ENCODE measurements at places on chromosomes 11 and 22.
A peak's percentile ranks its signal among the peaks of the same experiment; 100 is the strongest.

DNA sequence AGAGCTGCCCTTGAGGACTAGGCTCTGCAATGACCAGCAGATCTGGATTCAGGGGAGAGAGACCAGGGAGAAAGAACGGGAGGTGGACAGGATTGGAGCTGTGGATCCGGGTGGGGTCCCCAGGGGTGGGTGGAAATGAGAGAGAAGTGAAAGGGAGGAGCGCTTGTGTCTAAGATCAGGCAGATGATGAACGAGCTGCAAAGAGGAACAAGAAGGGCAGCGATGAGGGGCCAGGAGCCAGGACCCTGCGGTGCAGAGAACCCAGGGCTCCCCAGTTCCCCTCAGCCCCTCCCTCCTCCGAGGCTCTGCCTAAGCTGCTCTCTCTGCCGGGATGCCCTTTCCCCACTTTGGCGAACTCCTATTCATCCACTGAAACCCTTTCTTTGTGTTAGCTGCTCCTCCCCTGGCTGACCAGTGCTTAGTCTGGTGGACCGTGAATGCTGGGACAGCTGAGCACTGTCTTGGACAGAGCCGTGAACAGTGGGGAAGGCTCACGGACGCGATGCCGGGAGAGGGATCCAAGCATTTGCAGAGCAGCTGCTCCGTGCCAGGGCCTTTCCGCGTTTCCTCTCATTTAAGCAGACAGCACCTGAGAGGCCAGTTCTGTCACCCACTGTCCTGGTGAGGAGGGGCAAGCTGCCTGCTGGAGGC lies 35.9 kb downstream of the SHISAL1 start:
- no peaks in the 10 kb centered on the region for H3K4me1 ChIP-seq
- H3K27ac ChIP-seq = no peak overlapping the region
- no peak for DNase-seq
- H3K27me3 ChIP-seq = peaks cover 1% of the 10 kb centered on the region
- H3K36me3 ChIP-seq = no peaks in the 10 kb centered on the region

GRCh38 chr11:74204701-74205100 lies 33.6 kb downstream of the PPME1 start:
- H3K4me3 ChIP-seq = no peak overlapping the region
- no peak overlapping the region for H3K27ac ChIP-seq
- H3K4me1 ChIP-seq = no peaks in the 10 kb centered on the region
- no peaks in the 10 kb centered on the region for H3K27me3 ChIP-seq

- DNase-seq = no peak
- H3K36me3 ChIP-seq = peaks cover 8% of the 10 kb centered on the region
- H3K4me3 ChIP-seq = no peak overlapping the region
- peaks cover 35% of the 10 kb centered on the region for H3K27me3 ChIP-seq
- no peak overlapping the region for H3K27ac ChIP-seq
Observed at GRCh38 chr11:129813231-129813791, 2.3 kb upstream of the TMEM45B start.

DNA sequence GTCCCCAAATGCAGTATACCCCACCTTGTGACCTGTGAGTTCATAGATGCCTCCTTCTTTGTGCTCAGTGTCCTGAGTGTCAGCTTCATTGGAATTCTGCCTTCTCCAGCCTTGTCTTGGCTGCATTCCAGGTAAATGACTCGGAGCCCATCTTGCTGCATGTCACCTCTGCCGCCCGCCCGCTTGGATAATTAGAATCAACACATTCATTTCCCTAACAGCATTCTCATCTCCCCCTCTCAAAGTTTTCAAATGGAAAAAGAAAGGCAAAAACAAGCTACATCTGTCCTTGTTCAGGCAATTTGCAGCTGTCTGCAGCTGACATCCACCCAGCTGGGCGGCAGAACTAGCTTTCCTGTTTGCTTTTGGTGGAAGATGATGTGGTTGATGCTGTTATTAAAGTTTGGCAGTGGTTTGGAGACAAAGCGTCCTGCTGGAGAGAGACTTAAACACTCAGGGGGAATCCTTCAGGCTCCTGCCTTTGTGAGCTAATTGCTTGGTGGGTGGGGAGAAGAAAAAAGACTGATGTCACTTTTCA lies 198.8 kb upstream of the SEZ6L start:
- DNase-seq = no peak
- H3K27me3 ChIP-seq = peaks cover 5% of the 10 kb centered on the region
- peaks cover 7% of the 10 kb centered on the region for H3K4me1 ChIP-seq
- no peak overlapping the region for H3K4me3 ChIP-seq
- no peak overlapping the region for H3K27ac ChIP-seq

DNA sequence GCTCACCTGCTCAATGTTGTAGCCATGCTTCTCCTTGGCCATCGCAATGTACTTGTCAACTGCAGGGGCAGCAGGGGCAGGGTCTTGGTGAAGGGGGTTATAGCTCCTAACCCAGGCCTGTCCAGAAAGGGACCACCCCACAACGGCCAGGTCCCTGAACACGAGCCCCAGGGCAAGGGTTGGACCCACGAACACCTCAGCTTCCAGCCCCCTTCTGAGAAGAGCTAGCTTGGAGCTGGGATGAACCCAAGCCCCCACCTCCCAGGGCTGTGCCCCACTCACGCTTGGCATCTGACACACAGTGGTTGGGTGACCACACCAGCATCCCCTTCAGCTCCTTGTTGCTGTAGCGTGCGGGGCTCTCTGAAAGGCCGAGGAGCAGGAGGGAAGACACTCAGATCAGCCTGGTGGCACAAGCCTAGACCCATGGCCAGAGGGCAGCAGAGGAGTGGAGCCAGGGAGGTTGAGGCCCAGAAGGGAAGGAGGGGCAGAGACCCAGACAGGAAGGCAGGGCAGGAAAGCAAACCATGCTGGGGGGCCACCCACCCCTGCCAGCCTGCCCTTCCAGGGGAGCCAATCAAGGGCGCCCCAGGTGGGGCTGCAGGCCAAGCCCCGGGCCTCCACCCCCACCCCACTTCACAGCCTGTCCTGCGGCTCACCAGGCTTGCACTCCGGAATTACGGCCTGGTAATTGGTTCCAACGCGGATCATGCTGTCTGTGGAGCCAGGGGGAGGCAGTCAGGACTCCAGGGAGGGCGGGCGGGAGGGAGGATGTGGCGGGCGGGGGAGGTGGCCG lies 1.9 kb downstream of the RCOR2 start:
- peaks cover 17% of the 10 kb centered on the region for H3K4me1 ChIP-seq
- H3K27ac ChIP-seq = no peak overlapping the region
- H3K36me3 ChIP-seq = no peaks in the 10 kb centered on the region
- H3K4me3 ChIP-seq = no peak overlapping the region
- peaks cover 3% of the 10 kb centered on the region for H3K27me3 ChIP-seq
- DNase-seq = no peak

DNA sequence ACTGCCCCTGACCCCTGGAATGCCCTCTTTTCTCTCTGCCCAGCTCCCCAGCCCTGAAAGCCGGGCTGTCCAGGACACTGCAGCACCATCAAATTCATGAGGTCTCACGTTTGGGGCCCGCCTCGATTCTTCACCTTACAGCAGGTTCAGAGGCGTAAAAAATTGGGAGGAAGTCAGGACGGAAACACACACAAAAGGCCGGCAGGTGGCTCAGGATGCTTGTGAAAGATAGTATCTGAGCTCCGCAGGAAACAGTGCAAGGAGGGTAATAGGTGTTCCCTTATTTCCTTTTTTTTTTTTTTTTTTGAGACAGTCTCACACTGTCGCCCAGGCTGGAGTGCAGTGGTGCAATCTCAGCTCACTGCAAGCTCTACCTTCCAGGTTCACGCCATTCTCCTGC lies 4.1 kb downstream of the RFPL2 start:
- H3K36me3 ChIP-seq = no peaks in the 10 kb centered on the region
- H3K27ac ChIP-seq = no peak overlapping the region
- peaks cover 9% of the 10 kb centered on the region for H3K4me1 ChIP-seq
- no peak for DNase-seq
- peaks cover 9% of the 10 kb centered on the region for H3K27me3 ChIP-seq

DNA sequence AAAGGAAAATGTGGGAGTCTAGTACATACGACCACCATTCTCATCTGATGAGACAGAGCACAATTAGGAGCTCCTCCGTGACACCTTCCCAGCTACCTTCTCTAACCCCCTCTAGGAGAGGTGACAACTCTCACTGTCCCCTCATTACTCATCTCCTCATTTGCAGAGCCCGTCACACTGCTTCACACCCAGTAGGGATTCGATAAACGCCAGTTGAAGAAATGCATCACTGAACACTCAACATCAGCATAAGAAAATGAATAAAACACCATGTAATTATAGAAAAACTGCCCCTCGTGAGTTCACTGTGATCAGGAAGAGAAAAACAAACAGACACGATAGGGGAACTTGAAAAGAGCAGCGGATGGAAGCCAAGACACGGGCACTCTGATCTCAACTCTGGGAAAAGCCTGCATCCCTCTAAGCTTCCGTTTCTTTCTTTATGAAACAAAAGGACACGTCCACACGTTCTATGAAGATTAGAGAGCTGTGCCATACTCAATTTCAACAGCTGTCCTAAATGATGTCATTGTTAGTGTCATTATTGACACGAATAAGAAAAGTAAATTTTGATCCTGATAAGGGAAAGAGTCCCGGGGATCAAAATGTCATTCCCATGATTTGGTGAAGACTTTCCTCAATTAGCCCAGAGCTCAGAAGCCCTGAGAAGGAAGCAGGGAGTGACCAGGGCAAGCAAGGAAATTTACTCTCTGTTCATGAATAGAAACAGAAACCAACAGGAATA lies 356.9 kb downstream of the LARGE1 start:
- H3K4me3 ChIP-seq = no peak overlapping the region
- H3K27me3 ChIP-seq = peaks cover 2% of the 10 kb centered on the region

DNA sequence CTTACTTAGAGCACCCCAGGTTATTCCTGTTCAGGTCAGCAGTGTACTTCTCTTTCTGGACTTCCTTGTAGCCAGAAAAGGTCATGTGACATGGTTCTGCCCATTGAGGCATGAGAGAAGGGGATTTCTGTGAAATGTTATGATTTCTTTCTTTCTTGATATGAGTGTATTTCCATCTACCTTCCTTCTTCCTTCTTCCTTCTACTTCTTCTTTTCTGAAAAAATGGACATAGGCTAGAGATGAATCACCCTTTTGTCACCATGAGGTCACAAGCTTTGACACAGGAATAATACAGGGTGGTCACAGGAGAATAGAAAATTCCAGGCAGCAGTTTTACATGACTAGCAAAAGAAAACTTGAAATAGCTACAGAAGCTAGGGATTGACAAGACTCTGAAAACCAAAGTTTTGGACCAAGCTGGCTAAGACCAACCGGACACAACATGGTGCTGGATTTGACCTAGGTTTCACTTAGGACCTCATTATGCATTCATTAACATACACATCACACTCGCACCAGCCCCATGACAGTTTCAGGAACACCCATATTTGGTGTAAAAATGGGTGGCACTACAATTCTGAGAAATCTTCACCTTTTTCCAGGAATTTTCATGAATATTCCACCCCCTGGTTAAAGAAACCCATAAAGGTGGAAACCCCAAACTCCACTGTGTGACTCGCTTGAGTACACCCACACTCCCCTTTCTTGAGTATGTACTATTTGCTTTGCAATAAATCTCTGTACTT lies 21.2 kb upstream of the MAP6 start:
- H3K27me3 ChIP-seq = peaks cover 26% of the 10 kb centered on the region
- no peak for DNase-seq
- H3K4me3 ChIP-seq = no peak overlapping the region
- no peaks in the 10 kb centered on the region for H3K4me1 ChIP-seq

- H3K27ac ChIP-seq = no peak overlapping the region
- H3K27me3 ChIP-seq = peaks cover 6% of the 10 kb centered on the region
- no peak overlapping the region for H3K4me3 ChIP-seq
- H3K4me1 ChIP-seq = peaks cover 11% of the 10 kb centered on the region
- H3K36me3 ChIP-seq = no peaks in the 10 kb centered on the region
Observed at GRCh38 chr11:133832096-133832990, 13.0 kb downstream of the SPATA19 start.

DNA sequence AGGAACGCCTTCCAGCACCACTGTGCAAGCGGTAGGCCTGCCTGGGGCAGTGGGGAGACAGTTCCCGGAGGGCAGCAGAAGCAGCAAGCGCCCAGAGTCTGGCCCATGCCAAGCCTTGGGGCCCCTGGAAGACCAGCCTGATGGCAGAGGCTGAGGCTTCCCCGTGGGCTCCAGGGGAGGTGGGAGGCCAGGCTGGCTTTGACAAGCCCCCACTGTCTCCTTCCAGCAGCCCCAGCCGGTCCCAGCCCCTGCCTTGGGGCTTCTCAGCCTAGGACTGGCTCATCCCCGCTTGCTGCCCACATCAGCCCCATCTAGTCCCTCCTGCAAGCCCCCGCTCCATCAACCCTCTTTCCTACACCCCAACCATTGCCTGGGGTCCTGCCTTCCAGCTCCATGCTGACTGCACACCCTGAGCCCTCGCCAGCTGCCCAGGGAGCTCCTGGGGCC lies 46.7 kb downstream of the IGF2 start:
- no peak overlapping the region for H3K4me3 ChIP-seq
- no peak overlapping the region for H3K27ac ChIP-seq
- no peak for DNase-seq
- H3K4me1 ChIP-seq = no peaks in the 10 kb centered on the region

- H3K27ac ChIP-seq = peak overlapping the region; percentile 77
- H3K4me1 ChIP-seq = peaks cover 52% of the 10 kb centered on the region
- H3K4me3 ChIP-seq = peak overlapping the region; percentile 57
- no peaks in the 10 kb centered on the region for H3K36me3 ChIP-seq
- no peak for DNase-seq
Observed at GRCh38 chr22:20243176-20243536, 25.0 kb downstream of the RTN4R start.

GRCh38 chr11:70313945-70314344 lies 43.5 kb downstream of the PPFIA1 start:
- no peak overlapping the region for H3K4me3 ChIP-seq
- peaks cover 26% of the 10 kb centered on the region for H3K4me1 ChIP-seq
- H3K27me3 ChIP-seq = peaks cover 3% of the 10 kb centered on the region
- peaks cover 5% of the 10 kb centered on the region for H3K36me3 ChIP-seq

- H3K27ac ChIP-seq = peak overlapping the region; percentile 86
- H3K4me1 ChIP-seq = peaks cover 49% of the 10 kb centered on the region
- H3K36me3 ChIP-seq = peaks cover 17% of the 10 kb centered on the region
- H3K4me3 ChIP-seq = peak overlapping the region; percentile 90
Observed at GRCh38 chr22:49825436-49825835, 2.2 kb downstream of the BRD1 start.

- no peaks in the 10 kb centered on the region for H3K4me1 ChIP-seq
- DNase-seq = no peak
- no peak overlapping the region for H3K27ac ChIP-seq
- H3K36me3 ChIP-seq = no peaks in the 10 kb centered on the region
- no peaks in the 10 kb centered on the region for H3K27me3 ChIP-seq
Observed at GRCh38 chr11:17457396-17458173, 19.1 kb downstream of the ABCC8 start.

Measured in immature natural killer cell (primary cell).